ENCODE measurements at places on chromosomes 7 and 10. TPM values are rescaled to one million over a fixed set of nuclear protein-coding genes. Genes with fewer than 3 reads are reported as not detected.

DNA sequence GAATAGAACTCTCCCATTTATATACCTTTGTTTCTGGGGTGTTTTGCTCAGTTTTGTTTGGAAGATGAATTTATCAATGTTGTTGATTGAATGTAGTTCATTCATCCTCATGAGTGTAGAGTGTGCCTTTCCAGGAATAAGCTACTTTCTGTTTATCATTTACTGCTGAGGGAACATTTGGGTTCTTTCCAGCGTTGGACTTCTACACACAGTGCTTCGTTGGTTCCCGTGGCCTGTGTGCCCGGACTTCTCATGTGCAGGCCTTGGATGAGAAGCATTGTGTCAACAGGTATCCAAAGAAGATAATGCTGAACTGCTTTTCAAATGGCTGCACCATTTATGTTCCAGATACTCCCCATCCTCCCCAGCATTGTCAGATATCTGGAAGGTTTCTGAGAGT is 107.6 kb upstream of the TNS3 start:
- no peaks in the 10 kb centered on the region for H3K27me3 ChIP-seq
- DNase-seq: no peak
- no peak overlapping the region for H3K4me3 ChIP-seq
- H3K4me1 ChIP-seq: no peaks in the 10 kb centered on the region
- no peak overlapping the region for H3K27ac ChIP-seq
- no peaks in the 10 kb centered on the region for H3K36me3 ChIP-seq

GTF2I gene
- 214 TPM for total RNA-seq

AQP1 gene
- total RNA-seq: 826 TPM

TAC1 gene
- total RNA-seq: not detected

OR2A12 gene
- total RNA-seq: not detected

DNA sequence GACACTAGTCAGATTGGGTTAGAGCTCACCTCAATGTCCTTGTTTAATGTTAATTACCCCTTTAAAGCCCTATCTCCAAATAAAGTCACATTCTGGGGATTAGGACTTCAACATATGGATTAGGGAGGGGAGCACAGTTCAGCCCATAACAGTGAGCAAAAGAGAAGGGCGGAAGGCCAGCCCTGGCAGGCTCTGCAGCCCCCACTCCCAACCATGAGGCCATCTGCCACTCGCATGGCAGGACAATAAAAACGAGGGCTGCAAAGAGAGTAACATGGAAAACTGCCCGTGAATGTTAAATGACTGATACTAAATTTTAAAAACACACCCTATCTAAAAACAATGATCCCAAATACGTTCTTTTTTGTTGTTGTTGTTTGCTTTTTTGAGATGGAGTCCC is 38.7 kb downstream of the RGS10 start:
- H3K27me3 ChIP-seq: peaks cover 5% of the 10 kb centered on the region
- no peak overlapping the region for H3K4me3 ChIP-seq
- H3K36me3 ChIP-seq: no peaks in the 10 kb centered on the region
- H3K4me1 ChIP-seq: no peaks in the 10 kb centered on the region
- H3K27ac ChIP-seq: no peak overlapping the region

DNA sequence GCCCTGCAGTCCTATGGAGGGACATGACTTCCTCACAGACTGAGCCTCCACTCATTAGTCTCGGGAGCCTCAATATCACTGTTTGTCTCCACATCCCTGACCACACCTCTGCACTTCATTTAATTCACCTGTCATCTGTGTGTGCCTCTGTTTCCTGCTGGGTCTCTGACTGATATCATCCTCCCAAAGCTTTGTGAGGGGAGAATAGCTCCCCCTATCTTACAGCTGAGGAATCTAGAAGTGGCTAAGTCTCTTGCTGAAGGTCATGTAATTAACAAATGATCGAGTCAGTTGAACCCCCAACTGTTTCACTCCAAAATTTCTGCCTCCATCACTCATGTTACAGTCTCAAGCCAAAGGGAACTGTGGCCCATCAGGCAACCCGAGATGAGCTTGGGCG is 5.5 kb upstream of the CPXM2 start:
- no peaks in the 10 kb centered on the region for H3K36me3 ChIP-seq
- peaks cover 11% of the 10 kb centered on the region for H3K27me3 ChIP-seq
- no peak overlapping the region for H3K4me3 ChIP-seq
- no peak overlapping the region for H3K27ac ChIP-seq
- no peak for DNase-seq
- no peaks in the 10 kb centered on the region for H3K4me1 ChIP-seq

BAIAP2L1 gene
- total RNA-seq: 21.1 TPM

RBM20 gene
- 1.0 TPM for total RNA-seq

DNA sequence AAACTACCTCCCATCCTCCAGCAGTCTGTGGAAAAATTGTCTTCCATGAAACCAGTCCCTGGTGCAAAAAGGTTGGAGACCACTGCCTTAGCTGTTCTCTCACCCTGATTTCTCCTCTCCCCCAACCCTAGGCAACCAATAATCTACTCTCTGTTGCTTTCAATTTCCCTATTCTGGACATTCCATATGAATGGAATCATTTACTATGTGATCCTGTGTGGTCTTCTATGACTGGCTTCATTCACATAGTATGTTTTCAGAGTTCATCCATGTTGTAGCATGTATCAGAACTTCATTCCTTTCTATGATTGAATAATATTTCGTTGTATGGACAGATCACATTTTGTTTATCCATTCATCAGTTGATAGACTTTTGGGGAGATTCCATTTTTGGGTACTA is 38.3 kb upstream of the DLG5 start:
- no peaks in the 10 kb centered on the region for H3K27me3 ChIP-seq
- H3K36me3 ChIP-seq: no peaks in the 10 kb centered on the region
- no peak overlapping the region for H3K4me3 ChIP-seq
- no peaks in the 10 kb centered on the region for H3K4me1 ChIP-seq
- H3K27ac ChIP-seq: no peak overlapping the region

DNA sequence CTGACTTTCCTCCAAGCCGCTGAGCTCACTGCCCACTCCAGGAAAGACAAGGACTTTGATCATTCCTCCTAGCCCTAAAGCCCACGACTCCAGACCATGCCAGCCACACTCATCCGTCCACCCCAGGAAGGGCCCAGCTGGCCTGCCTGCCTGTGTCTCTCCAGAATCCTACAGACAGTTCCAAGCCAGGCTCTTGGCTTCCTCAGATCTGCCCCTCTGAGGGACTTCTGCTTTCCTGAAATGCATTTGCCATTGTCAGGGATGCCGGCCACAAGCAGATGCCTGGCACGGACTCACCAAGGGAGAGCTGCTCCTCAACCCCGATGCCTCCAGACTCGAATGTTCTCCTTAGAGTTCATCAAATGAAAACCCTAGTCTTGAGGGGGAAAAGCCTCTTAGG is 155.8 kb downstream of the OAT start:
- H3K27me3 ChIP-seq: no peaks in the 10 kb centered on the region
- H3K27ac ChIP-seq: no peak overlapping the region
- no peaks in the 10 kb centered on the region for H3K4me1 ChIP-seq

DNA sequence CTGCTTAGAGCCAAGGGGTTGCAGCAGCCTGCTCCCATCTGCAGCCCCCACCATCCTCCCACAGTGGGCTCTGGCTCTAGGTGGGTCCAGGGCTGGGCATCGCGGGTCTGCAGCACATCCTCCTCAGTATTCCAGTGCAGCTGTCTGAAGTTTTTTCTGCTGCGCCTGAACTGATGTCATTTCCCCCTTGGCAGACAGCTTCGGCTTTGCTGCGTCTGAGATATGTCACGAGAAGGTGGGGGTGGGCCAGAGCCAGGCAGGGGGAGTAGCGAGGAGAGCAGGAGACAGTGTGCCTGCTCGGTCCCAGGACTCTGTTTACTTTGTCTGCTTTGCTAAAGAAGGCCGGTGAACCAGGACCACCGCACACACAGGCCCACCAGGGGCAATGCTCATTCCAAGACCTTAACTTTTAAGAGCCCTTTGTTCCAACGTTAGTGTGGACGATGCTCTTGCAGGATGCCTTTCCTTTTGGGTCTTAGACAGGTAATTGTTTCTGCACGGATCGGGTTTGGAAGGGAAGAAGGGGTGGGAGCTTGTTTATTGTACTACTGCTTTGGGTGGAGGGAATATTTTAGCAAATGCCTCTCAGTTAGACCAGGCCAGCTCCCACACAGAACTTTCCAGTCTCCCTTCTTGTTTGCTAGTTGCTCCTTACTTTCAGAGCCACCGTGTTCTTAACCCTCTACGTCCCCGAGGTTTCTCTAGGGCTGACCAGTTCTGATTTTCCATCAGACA is 32.4 kb downstream of the WBP1L start:
- no peaks in the 10 kb centered on the region for H3K36me3 ChIP-seq
- peak overlapping the region; percentile 39 for H3K4me3 ChIP-seq
- no peaks in the 10 kb centered on the region for H3K27me3 ChIP-seq
- peak; percentile 63 for DNase-seq
- H3K27ac ChIP-seq: peak overlapping the region; percentile 91

PPP1R3C gene
- total RNA-seq: 10.8 TPM

- no peaks in the 10 kb centered on the region for H3K27me3 ChIP-seq
- no peak overlapping the region for H3K4me3 ChIP-seq
- H3K27ac ChIP-seq: no peak overlapping the region
- peaks cover 7% of the 10 kb centered on the region for H3K4me1 ChIP-seq
These were observed 174.6 kb downstream of the AUTS2 start for GRCh38 chr7:69772718-69773436.

SLC13A1 gene
- total RNA-seq: not detected

CCDC172 gene
- not detected for total RNA-seq

- H3K4me3 ChIP-seq: no peak overlapping the region
- H3K27ac ChIP-seq: no peak overlapping the region
- H3K27me3 ChIP-seq: no peaks in the 10 kb centered on the region
- H3K4me1 ChIP-seq: no peaks in the 10 kb centered on the region
- no peaks in the 10 kb centered on the region for H3K36me3 ChIP-seq
These were observed 59.4 kb downstream of the CDK14 start for GRCh38 chr7:90655566-90655965.

GRCh38 chr7:130387628-130388403 is 7.5 kb downstream of the CPA1 start:
- no peaks in the 10 kb centered on the region for H3K36me3 ChIP-seq
- no peak overlapping the region for H3K4me3 ChIP-seq
- H3K4me1 ChIP-seq: no peaks in the 10 kb centered on the region
- DNase-seq: no peak
- no peak overlapping the region for H3K27ac ChIP-seq

DNA sequence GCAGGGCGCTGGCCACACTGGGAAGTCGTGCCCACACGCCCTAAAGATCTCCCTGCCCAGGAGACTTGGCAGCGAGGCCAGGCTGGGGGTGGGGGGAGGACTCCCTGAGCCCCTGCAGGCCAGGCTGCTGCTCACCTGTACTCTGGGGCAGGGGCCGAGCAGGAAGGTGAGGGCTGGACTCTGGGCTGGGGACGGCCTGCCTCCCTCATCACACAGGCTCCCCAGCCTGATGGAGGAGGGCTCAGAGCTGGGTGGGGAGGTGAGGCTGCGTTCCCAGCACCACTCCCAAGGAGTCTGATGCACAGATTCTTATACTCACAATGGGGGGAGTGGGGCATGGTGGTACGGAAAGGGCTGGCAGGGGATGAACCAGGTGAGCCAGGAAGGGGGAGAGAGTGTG is 71.2 kb downstream of the ELFN1 start:
- H3K4me1 ChIP-seq: peaks cover 22% of the 10 kb centered on the region
- H3K27ac ChIP-seq: no peak overlapping the region
- no peak for DNase-seq
- H3K27me3 ChIP-seq: peaks cover 8% of the 10 kb centered on the region
- no peak overlapping the region for H3K4me3 ChIP-seq

DNA sequence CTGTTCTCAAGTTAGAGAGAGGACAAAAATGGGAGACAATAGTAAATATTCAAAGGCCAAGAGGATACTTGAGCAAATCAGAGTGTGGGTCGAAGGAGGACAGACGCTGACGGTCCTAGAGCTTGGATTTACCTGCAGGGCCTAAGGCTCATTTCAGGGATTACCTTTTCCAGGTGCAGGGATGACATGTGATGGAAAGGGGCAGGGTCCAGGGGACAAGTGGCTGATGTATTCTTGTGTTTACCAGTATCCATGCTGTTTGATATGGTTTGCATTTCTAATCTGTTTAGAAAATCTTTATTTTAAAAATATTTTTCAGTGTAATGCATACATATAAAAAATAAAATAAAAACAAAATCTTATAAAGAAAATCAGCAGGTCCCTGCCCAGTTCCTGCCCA is 5.3 kb downstream of the GALNTL5 start:
- H3K4me1 ChIP-seq: no peaks in the 10 kb centered on the region
- H3K27ac ChIP-seq: no peak overlapping the region
- H3K27me3 ChIP-seq: no peaks in the 10 kb centered on the region

- H3K27ac ChIP-seq: peak overlapping the region; percentile 89
- H3K27me3 ChIP-seq: no peaks in the 10 kb centered on the region
These were observed 1.9 kb downstream of the USP6NL start for GRCh38 chr10:11609492-11610093.

GRCh38 chr7:90654718-90655427 is 58.8 kb downstream of the CDK14 start:
- no peak overlapping the region for H3K27ac ChIP-seq
- DNase-seq: no peak
- no peak overlapping the region for H3K4me3 ChIP-seq
- H3K27me3 ChIP-seq: no peaks in the 10 kb centered on the region

DNA sequence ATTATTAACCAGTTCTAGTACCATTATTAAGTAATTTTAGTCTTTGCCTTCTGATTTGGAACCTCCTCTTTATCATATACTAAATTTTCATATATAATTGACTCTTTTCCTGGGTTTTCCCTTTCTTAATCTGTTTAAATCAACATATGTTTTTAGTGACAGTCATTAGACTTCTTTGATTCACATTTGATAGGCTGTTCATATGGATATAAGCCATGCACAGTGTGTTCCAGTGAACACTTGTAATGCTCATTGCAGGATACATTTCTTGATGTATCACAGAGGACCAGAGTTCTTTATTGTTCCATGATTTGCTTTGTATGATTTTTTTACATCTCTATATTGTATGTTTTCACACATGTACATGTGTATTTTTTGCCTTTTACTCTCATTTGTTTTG is 114.0 kb downstream of the MLLT10 start:
- no peak for DNase-seq
- H3K4me3 ChIP-seq: no peak overlapping the region
- no peaks in the 10 kb centered on the region for H3K4me1 ChIP-seq
- H3K27ac ChIP-seq: no peak overlapping the region
- peaks cover 15% of the 10 kb centered on the region for H3K36me3 ChIP-seq

DNA sequence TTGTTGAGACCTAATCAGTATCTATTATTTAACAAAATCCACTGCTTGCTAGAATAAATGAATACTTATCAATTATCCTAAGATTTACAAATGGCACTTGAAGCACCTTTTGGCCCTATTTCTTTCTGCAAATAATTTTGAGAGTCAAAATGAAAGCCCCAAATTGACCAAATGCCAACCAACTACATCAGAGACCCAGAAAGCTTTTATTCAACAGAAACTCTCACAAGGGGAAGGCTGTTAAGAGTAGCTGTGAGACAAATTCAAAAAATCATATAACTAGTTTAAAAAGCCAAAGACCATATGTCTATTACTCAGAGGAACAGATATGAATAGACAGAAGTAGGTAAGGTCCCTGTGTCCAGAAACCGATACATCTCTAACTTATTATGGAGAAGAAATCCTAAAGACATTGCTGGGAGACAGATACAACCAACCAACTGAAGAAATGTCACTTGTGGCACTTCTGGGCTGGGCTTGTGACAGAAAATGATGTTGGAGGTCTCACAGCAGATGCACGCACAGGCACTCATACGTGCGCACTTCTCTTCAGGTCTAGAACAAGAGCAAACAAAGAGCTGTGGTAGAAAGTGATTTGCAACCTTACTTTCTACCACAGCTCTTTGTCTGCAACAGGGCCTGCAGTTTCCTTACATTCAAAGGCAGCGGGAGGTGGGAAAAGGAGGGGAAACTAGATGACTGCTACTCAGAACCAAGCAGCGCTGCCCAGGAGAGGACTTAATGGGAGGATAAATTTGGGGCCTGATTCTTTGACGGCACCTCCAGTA is 58.6 kb upstream of the KCNIP2 start:
- H3K27ac ChIP-seq: no peak overlapping the region
- H3K4me3 ChIP-seq: no peak overlapping the region
- H3K36me3 ChIP-seq: peaks cover 12% of the 10 kb centered on the region

CFAP43 gene
- 12.9 TPM for total RNA-seq
